Stimulated activated CD8-positive, alpha-beta memory T cell treated with anti-CD3 and anti-CD28 coated beads, Interleukin-2, amount 100 ng/mL, for 1 hour (primary cell): ENCODE measurements at places on chromosomes 6 and 20.

DNA sequence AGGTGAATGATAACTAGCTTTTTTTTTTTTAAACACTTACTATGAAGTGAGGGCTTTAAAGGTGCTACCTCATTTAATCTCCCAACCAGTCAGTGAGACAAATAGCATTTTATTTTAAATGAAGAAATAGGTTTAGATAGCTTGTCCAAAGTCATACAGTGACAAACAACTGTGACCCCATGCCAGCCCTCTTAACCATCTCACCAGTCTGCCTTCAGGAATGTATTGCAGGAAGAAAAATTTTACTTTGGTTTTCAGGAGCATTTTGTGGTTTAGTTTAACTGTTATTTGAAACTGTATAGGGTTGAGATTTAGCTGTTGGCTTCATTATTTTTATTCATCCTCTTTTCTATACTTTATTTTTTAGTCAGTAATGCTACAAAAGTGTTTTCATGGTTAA lies 18.6 kb downstream of the DSE start:
- no peak for DNase-seq

DNA sequence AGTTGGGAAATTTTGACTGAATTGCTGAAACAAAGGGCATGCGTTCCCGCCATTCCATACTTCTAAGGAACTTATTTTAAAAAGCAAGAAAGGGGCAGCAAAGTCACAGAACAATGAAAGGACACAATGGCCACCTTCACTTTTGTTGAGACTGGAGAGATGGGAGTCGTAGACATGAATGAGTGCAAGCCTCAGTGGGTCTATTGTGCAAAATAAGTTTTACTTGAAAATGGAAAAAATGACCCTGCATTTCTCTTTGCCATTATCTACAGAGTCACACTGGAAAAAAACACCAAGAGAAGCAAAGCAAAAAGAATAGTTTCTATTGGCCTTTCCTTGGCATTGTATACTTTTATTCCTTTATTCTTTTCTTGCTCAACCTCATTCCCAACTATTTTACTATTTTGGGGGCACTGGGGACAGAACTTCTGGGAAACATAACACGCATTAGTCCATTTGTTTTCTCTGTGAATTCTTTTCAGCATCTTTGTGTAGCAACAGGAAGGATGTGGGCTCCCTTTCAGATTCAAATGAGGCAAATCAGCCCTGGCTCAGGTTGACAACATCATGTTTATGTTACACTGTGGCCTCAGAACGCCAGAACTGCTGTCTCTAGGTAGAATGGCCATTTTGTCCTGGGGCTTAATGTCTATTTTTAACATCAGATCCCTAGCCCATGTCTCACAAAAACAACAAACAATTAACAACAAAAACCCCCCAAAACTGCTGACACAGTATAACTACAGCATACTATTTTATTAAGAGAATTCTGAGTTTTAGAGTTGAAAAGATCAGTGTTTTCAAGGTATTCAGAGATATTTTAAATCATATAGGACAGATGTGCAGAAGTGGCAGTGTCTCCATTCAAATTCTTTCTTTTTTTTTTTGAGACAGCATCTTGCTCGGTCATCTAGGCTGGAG lies 122.2 kb downstream of the FYN start:
- DNase-seq = no peak

DNA sequence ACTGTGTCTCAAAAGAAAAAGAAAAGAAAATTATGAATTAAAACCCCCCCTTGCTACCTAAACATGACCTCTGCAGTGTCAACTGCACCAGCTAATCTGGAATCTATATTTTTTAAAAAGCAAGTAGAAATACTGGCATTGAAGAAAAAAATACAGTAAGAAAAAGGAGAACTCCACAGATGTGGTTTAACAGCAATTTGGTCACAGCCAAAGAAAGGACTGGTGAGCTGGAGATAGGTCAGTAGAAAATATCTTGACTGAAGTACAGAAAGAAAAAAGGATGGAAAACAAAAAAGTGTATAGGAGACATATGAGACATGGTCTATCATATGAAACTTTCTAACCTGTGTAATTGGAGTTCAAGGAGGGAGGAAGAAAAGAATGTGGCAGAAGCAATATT lies 44.1 kb upstream of the ERVFRD-1 start:
- no peak for DNase-seq

DNA sequence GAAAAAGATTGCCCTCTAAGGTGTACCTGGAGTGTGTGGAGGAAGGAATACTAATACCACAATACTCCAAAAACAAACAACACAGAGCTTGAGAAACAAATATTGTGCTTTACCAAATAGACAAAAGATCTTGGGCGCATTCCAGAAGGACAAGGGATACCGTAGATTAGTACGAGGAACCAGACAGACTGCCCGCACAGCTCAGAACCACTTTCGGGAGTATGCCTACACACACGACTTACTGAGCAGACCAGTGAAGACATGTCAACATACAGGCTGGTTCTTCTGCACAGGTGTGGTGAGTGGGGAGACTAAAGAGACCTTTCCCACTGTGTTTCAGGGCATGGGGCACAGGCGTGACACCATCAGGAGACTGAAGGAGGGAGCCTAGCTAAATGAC lies 15.8 kb upstream of the FOXQ1 start:
- DNase-seq = no peak

GRCh38 chr6:112781241-112781640 lies 434.1 kb downstream of the RFPL4B start:
- DNase-seq = no peak

GRCh38 chr6:101312652-101313051 lies 80.9 kb upstream of the GRIK2 start:
- no peak for DNase-seq

DNA sequence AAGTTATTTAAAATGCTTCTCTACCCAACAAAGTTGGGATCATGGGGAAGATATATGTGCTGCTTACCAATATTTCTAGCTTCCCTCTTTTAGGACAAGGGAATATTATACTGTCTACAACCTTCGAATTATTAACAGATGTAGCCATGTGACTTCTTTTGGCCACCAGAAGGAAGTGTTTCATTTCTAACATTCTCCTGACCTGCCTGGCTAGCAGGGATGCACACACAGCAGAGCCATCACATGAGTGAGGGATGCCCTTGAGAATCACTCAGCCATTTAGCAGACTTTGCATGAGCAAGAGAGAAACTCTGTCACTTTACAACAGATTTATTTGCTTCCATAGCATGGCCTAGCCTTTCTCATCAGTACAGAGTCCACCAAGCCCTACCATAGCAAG lies 230.7 kb upstream of the MARCKS start:
- DNase-seq = no peak

DNA sequence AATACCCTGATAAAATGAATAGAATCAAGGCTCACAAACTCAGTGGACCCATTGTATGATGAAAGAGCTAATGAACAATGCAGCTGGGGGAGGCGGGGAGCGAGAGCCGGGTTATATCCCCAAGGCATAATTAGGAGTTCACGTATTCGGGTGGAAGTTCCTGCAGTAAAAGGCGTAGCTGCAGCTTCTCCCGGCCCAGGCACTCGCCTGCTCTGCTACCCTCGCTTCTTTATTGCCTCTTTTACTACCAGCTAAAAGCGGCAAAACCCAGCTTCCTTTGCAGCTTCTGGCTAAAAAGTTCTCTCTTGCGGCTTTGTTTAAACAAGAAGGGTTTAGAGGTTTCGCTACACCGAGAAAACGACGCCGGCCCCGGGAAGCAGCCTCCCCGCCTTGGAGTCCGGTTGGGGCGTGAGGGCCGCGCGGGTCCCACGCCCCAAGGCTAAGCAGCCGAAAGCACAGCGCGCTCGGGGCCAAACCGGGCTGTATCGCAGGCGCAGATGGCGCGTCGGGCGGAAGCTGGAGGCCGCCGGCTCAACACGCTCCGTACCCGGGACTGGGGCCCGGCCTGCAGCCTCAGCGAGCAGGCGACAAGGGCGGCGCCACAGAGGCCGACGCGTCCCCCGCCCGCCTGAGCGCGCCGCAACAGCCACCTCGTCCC lies 1.6 kb downstream of the ZBTB2 start:
- DNase-seq = no peak

DNA sequence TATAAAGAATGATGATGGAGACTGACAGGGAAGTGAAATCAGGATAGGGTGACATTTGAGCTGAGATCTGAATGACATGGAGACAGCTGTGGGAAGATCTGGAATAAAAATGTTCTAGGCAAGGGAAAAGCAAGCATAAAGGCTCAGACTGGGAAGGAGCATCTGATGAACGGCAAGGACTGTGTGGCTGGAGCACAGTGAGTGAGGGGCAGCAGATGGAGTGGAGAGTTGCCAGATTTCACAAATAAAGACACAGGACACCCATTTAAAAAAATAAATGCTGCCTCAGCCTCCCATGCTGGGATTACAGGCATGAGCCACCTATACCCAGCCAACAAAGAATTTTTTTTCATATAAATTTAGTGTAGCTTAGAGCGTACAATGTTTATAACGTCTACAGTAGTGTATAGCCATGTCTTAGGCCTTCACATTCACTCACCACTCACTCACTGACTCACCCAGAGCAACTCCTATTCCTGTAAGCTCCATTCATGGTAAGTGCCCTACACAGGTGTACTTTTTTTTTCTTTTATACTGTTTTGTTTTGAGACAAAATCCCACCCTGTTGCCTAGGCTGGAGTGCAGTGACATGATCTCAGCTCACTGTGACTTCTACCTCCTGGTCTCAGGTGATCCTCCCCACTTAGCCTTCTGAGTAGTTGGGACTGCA lies 2.4 kb upstream of the ZBTB24 start:
- DNase-seq = no peak

GRCh38 chr20:11111191-11111590 lies 437.4 kb upstream of the JAG1 start:
- DNase-seq = no peak

DNA sequence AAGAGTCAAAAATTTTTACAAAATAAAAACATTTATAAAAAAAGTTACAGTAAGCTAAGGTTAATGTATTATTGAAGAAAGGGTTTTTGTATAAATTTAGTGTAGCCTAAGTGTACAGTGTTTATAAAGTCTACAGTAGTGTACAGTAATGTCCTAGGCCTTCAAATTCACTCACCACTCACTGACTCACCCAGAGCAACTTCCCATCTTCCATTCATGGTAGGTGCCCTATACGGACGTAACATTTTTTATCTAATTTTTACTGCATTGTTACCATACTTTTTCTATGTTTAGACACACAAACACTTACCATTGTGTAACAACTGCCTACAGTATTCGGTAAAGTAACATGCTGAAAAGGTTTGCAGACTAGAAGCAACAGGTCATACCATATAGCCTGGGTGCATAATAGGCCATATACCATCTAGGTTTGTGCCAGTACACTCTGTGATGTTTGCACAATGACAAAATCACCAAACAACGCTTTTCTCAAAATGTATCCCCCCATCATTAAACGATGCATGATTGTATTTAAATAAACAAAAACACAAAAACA lies 6.0 kb downstream of the MTFR2 start:
- DNase-seq = no peak

DNA sequence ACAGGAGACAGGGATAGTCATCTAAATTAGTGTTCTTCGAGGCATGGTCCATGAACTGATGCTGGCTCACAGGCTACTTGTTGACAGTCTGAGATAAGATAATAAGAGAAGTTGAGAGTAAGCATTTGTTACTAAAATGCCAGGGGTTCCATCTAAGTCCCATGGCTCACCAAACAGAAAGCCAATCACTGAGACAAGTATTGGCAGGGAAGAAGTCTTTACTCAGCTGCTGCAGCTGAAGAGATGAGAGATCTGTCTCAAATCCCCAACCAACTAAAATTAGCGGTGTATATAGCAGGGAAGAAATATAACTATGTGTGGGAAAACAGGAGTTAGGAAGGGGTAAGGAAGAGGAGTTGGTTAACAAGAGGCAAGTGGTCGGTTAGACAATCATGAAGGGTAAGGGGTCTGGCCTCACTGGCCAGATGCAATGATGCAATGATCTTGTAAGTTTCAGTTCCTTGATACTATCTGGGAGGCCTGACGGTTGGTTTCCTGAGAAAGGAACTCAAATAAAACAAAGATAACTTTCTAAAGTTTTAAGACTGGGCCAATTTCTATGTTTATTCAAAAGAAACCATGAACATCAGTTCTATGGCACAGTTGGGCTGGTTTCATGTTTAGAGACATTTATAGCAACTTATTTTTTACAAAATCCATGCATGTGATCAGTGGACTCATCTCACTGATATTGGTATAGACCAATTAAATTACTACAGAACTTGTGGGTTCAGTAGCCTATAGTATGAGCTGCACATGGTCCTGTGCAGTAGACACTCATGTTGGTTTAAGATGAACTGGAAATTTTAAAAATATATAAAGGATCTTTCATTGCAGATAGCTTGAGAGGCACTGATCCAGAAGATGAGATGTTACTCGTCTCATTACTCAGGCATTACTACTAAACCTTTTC lies 9.9 kb upstream of the HEBP2 start:
- no peak for DNase-seq

GRCh38 chr6:161189891-161190290 lies 84.0 kb downstream of the AGPAT4 start:
- DNase-seq = no peak

DNA sequence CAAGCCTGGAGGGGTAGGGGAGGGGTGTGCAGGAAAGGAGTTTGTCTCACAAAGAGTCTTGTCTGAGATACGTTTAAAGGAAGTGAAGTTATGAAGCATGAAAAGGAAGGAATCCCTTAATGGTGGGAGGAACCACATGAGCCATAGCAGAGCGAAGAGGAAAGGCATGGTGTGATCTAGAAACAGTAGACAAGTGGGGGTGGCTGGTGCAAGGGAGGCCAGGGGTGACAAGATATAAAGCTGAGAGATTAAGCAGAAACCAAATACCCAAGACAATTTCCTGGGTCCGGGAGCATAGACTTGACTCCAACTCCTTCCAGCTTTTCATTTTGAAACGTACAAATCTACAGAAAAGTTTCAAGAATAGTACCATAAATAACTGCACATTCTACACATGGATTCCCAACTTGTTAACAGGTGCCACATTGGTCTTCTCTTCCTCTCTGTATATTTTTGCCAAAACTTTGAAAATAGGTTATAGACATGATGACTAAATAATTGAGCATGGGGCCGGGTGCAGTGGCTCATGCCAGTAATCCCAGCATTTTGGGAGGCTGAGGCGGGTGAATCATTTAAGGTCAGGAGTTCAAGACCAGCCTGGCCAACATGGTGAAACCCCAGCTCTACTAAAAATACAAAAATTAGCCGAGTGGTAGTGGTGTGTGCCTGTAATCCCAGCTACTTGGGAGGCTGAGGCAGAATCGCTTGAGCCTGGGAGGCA lies 211.6 kb downstream of the SLC24A3 start:
- DNase-seq = no peak

DNA sequence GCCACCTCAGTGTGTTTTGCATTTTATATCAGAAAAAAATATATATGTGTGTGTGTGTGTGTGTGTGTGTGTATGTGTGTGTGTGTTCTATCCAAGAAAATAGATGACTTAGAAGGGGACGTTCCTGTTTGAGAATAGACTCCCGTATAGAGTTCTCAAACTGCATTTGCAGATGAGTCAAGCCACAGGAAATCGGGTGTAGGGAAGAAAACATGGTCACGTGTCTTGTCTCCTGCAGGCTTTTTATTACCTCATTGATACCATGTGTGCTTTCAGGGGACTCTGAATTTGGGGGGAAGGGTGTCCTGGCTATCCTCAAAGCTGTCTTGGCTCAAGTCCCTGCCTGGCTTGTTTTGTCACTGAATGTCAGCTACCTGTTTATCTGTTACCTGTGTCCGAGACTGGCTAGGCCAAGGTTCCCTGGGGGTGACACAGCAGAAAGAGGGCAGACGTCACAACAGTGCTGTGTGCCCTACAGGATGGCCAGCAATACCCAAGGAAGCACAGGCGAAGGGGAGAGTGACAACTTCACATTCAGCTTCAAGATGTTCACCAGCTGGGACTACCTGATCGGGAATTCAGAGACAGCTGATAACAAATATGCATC lies 55.7 kb upstream of the NOP56 start:
- no peak for DNase-seq

GRCh38 chr6:67538032-67538431 lies 1097.0 kb upstream of the ADGRB3 start:
- DNase-seq = no peak
